ENCODE measurements at places on chromosomes 2 and 18.

DNA sequence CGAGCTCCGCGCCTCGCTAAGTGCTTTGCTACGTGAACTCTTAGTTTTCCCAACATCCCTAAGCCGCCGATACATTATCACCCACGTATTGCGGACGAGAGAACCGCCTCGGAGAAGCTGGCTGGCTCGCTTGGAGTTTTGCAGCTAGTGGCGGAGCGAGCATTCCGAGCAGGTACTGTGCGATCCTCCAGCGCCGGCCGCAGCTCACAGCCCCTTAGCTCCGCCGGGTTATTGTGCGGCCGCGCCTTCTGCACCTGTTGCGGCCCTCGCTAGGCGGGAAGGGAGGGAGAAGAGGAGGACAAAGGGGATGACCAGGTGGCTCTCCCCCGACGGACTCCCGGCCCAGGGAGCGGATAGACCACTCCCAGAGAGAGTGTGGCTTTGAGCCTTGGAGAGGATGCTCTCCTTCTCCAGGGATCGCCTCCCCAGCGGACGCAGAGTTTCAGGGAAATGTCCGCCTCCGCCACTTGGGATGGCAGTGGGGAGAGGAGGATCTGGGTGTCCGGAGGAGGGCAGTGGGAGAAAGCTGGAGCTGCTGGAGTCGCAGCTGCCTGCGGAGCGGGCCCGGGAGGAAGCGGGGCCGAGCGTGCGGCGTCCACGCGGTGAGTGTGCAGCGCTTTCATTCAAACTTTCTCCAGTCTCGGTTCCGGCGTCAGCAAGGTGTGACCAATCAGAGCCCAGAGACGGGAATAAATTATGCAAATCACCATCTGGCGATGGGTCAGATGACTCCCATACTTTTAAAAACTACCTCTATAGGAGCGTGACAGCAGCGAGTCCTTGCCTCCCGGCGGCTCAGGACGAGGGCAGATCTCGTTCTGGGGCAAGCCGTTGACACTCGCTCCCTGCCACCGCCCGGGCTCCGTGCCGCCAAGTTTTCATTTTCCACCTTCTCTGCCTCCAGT, at the start of gene LIPG:
TSS of gene LIPG (plus strand) at position 769 of the 905 bp plus-strand sequence. CDS start 252 bp downstream, outside the sequence.
- peak; percentile 87 for DNase-seq

GRCh38 chr2:28915939-28916338, 21.5 kb downstream of the WDR43 start:
- DNase-seq, result no peak

DNA sequence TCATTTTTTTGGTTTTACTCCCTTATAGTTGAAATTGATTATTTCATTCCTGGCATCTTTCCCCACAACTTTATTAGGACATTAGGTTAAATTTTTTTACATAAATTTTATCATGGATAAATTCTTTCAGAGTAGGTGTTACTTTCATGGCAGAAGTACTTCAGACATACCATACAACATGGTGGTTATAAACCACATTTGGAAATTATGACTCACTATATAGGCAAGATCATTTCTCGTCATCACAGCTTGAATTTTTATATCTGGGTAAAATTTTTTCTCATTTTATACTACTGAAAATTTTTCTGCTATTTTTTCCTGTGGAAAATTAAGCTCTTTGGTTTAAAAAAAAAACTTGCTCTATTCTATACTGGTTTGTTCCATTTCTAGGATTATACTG, 111.9 kb upstream of the COL5A2 start:
- no peak for DNase-seq

- DNase-seq, result no peak
Measured at GRCh38 chr2:120924924-120925323, 189.3 kb downstream of the GLI2 start.

- DNase-seq, result no peak
Measured at GRCh38 chr2:239293775-239294430, 106.9 kb downstream of the HDAC4 start.

GRCh38 chr2:241049739-241050623, 51.6 kb downstream of the SNED1 start:
- no peak for DNase-seq

DNA sequence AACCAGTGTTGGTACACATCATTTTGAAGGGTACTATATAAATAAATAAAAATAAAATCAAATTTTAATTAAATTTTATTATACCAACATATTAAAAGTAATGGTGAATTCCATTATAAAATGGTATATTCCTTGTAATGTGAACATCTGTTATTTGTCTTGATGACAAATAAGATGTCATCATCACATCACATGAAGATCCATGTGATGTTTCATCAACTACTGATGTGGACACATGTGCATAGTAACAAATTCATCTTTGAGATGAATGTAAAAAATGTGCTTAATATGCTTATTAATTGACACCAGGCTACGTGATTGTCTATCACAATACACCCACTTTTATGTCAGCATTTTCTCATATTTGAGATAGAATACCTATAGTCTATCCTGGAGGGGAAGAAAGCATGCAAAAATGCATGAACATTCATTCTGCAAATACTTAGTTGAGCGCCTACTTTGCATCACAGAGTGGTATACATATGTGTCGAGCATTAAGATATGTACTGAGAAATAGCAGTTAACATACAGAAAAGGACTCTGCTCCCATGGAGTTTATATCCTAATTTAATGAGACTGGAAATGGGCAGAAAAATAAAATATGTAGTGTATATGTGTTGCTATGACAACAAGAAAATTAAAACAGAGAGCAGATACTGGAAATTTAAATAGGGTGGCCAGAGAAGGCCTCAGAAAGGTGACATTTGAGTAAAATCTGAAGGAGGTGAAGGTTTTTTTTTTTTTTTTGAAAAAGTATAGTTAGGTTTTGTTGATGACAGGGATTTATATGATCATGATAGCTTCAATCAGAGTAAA, 281.1 kb downstream of the ARHGAP15 start:
- DNase-seq, result no peak

DNA sequence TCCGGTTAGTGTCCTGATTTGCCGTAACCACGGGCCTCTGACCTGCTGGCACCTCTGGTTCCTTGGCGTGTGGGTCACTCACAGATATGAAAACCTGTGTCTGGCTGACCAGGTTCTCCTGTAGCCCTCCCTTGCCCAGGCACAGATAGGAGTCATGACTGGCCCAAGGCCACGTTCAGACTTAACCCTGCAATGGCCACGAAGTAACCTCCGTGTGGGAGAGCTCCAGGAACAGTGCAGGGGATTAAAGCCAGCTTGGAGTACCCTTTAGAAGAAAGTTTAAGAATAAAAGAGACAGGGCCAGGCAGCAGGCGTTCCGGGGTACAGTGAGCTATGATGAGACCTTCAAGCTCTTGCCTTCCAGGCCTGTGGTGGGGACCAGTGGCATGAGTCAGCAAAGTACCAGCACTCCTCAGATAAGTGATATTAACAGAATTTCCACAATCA, 25.5 kb downstream of the CENPO start:
- DNase-seq, result no peak

DNA sequence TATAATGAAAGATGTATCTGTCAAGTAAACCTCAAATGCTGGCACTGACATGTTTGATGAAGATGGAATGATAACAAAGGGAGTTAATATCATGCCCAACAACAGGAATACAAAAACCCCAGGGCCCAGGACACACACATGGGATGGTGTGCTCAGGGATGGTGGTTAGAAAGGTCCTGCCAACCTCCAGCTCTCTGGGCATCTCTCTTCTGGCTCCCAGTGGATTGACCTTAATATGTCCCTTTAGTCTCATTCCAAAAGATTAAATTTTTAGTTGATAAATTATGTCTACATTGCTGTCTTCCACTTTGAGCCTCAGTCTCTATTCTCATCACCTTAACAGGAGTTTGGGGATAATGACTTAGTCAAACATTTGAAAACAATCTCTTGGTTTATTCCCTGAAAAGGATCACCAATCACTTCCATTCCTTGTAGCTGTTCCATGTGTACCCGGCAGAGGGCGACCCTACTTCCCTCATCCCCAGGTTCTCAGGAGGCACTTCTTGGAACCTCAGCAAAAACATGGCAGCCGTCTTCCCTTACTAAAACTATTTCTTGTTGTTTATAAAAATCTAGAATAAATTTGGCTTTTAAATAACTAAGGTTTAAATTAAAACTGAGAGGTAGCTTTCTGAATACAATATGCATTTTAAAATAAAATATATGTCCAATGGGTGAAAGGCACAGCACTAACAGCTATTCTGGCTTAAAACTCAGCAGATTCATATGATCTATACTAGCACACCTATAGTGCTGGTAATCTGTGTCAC, 29.6 kb downstream of the MCEE start:
- DNase-seq, result peak; percentile 36

GRCh38 chr2:74091391-74091790, 56.3 kb downstream of the BOLA3 start:
- DNase-seq, result no peak

GRCh38 chr18:31686986-31687928, 2.9 kb upstream of the B4GALT6 start:
- DNase-seq, result no peak

Measured in NCI-H2171 (cell line).